Suprapubic skin (tissue), 4 donors: ENCODE measurements at places on chromosomes 5 and 9. TPM values are rescaled to one million over a fixed set of nuclear protein-coding genes. Genes with fewer than 3 reads are reported as not detected.
A peak's percentile ranks its signal among the peaks of the same experiment; 100 is the strongest.

DNA sequence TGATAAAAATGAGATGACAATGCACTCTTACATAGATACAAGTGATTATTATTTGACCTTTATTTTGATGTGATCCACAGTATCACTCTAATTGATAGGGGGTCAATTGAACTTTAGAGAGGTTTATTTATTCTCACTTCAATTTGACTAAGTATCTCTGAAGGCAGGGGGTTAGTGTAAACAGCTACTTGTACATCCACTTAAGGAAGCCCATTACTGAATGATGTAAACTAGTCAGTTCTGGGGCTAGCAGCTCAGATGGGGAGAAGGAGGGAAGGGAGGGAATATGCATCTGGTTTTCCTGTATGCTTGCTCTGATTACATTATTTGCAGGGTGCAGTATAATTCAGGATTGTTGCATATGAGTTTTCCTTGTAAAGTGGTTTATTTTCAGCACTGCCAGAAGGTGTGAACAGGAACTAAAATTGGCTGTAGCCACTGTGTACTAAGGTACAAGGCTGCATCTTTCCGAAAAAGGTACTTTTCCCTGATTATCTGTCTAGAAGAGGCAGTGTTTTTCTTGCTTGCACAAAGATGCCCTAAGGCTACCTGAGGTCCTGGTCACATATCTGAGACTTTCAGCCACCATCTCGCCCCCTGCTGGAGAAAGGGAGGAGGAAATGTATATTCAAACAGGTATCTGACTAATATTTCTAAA, 51.2 kb downstream of the MRPS27 start:
- peaks cover 10% of the 10 kb centered on the region for H3K4me1 ChIP-seq
- H3K36me3 ChIP-seq: no peaks in the 10 kb centered on the region
- no peak for DNase-seq
- H3K4me3 ChIP-seq: no peak overlapping the region
- H3K27ac ChIP-seq: no peak overlapping the region

DNA sequence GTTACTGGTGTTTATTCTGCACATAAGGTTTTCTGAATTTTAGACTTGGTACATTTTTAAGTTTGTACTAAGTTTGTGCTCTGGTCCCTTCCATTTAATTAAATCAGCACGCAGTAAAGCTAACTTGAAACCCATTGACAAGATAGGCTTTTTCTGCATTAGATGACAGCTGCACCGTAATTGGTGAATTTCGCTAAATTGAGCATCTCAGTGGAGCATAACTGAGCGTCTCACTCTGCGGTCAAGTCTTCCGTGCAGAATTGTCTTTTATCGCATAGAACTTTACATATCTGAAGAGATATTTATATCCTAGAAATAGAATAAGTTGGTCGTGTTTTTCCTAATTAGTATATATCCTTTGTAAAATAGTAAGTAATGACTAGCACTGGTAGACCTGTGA, 4.1 kb downstream of the SUB1 start:
- H3K27ac ChIP-seq: no peak overlapping the region
- H3K36me3 ChIP-seq: peaks cover 41% of the 10 kb centered on the region
- no peak for DNase-seq
- H3K27me3 ChIP-seq: no peaks in the 10 kb centered on the region
- H3K4me1 ChIP-seq: peaks cover 27% of the 10 kb centered on the region

- peaks cover 27% of the 10 kb centered on the region for H3K4me1 ChIP-seq
- peaks cover 23% of the 10 kb centered on the region for H3K27me3 ChIP-seq
- peak; percentile 78 for DNase-seq
- peak within 1 kb of the TSS; percentile 64 for H3K4me3 ChIP-seq
Measured at GRCh38 chr5:120463991-120464626, at the start of gene PRR16. PRR16 (plus strand) TSS chr5:120464300.

GRCh38 chr5:150044329-150044681, 42.0 kb downstream of the CSF1R start:
- H3K4me3 ChIP-seq: no peak overlapping the region
- peaks cover 98% of the 10 kb centered on the region for H3K36me3 ChIP-seq
- peaks cover 17% of the 10 kb centered on the region for H3K4me1 ChIP-seq
- H3K27ac ChIP-seq: no peak overlapping the region
- H3K27me3 ChIP-seq: no peaks in the 10 kb centered on the region

DNA sequence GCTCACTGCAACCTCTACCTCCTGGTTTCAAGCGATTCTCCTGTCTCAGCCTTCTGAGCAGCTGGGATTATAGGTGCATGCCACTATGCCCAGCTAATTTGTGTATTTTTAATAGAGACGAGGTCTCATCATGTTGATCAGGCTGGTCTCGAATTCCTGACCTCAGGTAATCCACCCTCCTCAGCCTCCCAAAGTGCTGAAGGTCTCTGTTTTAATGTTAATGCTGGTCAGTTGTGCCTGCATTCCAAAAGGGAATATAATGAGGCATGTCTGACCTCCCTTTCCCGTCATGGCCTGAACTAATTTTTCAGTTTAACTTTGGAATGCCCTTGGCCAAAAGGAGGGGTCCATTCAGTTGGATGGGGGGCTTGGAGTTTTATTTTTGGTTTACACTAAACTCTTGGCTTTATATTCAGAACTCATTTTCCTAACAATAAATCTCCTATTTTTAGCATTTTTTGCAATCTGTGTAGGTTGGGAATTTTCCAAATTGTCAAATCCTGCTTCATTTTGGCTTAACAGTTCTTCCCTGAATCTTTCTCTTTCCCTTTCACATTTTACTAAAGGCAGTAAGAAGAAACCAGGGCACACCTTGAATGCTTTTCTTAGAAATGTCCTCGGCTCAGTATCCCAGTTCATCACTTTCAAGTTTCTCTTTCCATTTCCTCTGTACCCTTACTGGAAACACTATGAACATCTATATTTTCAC, 1175.5 kb downstream of the MAT2B start:
- H3K27me3 ChIP-seq: no peaks in the 10 kb centered on the region
- no peak for DNase-seq
- H3K4me3 ChIP-seq: no peak overlapping the region
- no peaks in the 10 kb centered on the region for H3K36me3 ChIP-seq

DNA sequence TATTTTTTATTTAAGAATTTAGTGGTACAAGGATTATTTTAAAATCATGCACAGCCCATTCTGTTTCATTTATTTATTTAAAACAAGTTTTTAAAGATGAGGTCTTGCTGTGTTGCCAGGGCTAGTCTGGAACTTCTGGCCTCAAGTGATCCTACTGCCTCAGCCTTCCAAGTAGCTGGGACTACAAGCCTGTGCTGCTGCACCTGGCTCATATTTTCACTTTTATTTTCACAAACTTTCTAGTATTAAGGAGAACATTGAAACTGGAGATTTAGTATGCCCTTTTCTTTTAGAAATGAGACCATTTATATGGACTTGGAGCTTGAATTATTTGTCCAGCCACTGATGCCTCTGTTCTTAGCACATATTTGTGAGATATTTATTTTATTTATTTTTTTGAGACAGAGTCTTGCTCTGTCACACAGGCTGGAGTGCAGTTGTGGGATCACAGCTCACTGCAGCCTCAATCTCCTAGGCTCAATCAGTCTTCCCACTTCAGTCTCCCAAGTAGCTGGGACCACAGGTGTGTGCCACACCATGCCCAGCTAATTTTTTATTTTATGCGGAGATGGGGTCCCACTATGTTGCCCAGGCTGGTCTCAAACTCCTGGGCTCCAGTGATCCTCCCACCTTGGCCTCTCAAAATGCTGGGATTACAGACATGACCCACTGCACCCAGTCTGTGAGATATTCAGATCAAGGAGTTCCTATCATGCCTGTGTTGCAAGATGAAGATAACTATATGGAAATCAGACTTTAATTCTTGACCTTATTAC, 7.4 kb downstream of the DMXL1 start:
- no peak overlapping the region for H3K27ac ChIP-seq
- H3K27me3 ChIP-seq: no peaks in the 10 kb centered on the region
- no peak for DNase-seq
- H3K4me3 ChIP-seq: no peak overlapping the region
- H3K36me3 ChIP-seq: no peaks in the 10 kb centered on the region
- H3K4me1 ChIP-seq: peaks cover 55% of the 10 kb centered on the region

GRCh38 chr5:68290260-68290674, 74.7 kb downstream of the PIK3R1 start:
- DNase-seq: no peak
- H3K27me3 ChIP-seq: no peaks in the 10 kb centered on the region
- H3K4me3 ChIP-seq: peak overlapping the region; percentile 51

Gene HBEGF
- 63.5 TPM for total RNA-seq
